ENCODE measurements at places on chromosomes 5 and 9.
A peak's percentile ranks its signal among the peaks of the same experiment; 100 is the strongest.

DNA sequence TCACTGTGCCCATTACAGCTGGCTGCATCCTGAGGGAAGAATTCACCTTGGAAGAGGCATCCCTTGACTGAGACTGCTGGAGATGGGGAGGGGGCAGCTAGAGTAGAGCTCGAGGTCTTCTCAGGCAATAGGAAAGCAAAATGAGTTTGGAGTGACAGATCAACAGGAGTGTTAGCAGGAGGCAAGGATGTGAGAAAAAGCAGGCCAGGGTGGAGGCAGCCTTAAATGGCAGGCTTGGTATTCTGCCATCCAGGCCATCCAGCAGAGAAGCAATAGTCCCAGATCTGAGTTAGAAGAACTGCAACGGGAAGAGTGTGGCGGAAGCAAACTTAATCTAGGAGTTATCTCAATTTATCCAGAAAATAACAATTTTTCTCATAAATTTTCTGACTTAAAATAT, 6.1 kb downstream of the ADAMTS12 start:
- no peak for DNase-seq

GRCh38 chr5:125042261-125042890, 295.9 kb upstream of the ZNF608 start:
- DNase-seq = no peak

DNA sequence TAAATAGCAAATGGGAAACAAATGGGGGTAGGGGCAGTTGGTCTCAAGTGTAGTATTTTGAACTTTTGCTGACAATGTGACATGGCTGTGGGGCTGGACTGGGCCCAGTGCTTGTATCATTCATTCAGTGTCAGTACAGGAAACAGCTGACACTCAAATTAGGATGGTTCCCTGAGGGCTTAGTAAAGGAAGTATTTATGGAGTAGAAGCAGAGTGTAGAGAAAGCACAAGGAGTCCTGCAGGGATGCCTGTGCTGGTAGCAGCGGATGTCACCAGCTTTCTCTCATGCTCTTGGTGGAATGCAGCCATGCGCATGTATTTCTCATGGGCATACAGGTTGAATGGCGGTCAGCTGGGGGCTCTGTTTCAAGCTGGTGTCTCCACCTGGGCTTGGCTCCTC, 72.9 kb upstream of the SLC44A1 start:
- no peak for DNase-seq

GRCh38 chr5:61018062-61018461, 73.1 kb downstream of the NDUFAF2 start:
- DNase-seq = no peak

- no peak for DNase-seq
Observed at GRCh38 chr9:125906144-125906543, 159.0 kb downstream of the PBX3 start.

- DNase-seq = no peak
Observed at GRCh38 chr5:30112867-30113266, 1080.6 kb upstream of the CDH6 start.

- no peak for DNase-seq
Observed at GRCh38 chr9:136365775-136366222, 2.3 kb upstream of the DNLZ start.

GRCh38 chr9:78267889-78268288, 29.0 kb upstream of the PSAT1 start:
- DNase-seq = no peak

DNA sequence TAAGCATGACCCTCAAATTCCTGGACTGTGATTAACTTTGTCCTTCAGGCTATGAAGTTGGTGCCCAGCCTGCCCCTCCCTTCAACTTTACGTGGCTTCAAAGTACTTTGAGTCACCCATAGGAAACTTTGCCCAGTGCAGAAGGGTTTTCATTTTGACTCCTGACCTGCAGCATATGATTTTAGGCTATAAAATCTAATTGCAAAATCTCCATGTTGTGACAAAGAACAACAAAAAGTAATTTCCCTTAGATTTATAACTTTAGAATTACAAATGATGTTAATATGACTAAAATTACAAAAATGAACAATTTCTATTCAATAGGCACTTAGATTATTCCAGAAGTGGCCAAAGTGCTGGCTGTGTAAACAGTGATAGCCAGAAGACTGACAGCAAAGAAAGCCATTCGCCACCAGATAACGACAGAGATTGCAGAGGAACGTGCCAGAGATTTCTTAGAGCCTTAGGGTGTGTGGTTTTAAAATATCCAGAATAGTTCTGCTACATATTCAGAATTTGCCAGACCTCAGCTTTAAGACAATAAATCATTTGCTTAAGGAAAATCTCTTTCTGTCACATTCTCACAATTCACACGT, 197.4 kb downstream of the SEMA5A start:
- DNase-seq = no peak

GRCh38 chr5:65854925-65855324, 71.5 kb upstream of the ERBIN start:
- no peak for DNase-seq

- no peak for DNase-seq
Observed at GRCh38 chr9:94822273-94822672, 95.8 kb downstream of the AOPEP start.

- no peak for DNase-seq
Observed at GRCh38 chr5:88671505-88672499, 211.2 kb downstream of the MEF2C start.

DNA sequence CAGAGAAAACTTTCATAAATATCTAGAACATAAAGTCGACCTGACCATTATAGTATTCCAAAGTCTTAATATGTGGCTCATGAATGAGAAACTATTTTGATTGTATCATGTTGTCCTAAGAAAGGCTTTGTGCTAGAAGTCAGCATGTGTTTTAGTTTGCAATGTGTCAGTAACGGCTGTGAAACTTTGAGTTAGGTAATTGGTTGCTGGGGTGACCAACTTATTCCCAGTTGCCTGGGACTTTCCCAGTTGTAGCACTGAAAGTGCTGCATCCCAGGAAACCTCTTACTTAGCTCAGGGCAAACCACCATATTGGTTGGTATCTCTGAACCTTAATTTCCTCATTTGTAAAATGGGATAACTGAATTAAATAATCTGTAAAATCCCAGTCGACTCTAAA, 114.6 kb upstream of the SLC12A2 start:
- DNase-seq = no peak

DNA sequence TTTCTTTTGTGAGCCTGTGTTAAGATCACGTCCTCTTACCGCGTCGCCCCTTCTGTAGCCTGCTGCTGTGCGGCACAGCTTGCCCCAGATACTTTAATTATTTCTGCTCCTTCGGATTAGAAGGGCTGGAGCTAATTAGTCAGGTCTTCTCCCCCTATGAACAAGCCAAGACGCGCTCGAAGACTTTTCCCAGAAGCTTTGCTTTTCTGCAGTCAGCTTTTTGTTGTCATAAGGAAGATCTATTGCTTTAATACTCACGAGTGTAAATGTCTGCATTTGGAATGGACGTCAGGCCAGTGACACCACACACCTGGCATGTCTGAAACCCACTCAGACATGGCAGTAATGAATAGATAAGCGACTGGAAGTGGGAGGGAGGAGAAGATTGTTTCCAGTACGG, 37.0 kb downstream of the PRUNE2 start:
- DNase-seq = no peak

- no peak for DNase-seq
Observed at GRCh38 chr9:37284636-37285035, 137.9 kb upstream of the GRHPR start.

GRCh38 chr5:17398866-17399835, 98.9 kb upstream of the TAF11L2 start:
- DNase-seq = no peak

- no peak for DNase-seq
Observed at GRCh38 chr5:154516475-154516874, 38.4 kb upstream of the HAND1 start.

DNA sequence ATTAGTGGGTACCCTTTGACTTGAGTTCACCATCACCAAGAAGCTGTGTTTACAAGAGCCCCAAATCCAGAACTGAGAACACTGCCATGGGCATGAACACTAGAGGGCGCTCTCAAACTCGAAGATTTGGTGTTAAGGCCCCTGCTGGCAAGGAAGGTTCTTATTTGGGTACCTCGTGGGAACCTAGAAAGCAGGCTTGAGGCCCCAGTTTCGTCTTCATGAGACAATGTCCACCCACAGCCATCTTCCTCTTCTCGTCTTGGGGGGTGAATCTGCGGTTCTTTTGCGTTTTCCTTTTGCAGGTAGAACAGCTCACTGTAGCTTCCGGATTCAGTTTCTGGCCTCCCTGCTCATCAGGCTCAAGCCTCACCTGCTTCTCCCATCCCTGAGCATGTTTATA, 184.0 kb downstream of the SEMA5A start:
- DNase-seq = peak; percentile 52

- DNase-seq = no peak
Observed at GRCh38 chr9:90023861-90024260, 419.0 kb downstream of the GADD45G start.

- DNase-seq = no peak
Observed at GRCh38 chr5:14063138-14063537, 80.0 kb upstream of the TRIO start.

GRCh38 chr5:68380078-68380477, 164.5 kb downstream of the PIK3R1 start:
- DNase-seq = no peak

DNA sequence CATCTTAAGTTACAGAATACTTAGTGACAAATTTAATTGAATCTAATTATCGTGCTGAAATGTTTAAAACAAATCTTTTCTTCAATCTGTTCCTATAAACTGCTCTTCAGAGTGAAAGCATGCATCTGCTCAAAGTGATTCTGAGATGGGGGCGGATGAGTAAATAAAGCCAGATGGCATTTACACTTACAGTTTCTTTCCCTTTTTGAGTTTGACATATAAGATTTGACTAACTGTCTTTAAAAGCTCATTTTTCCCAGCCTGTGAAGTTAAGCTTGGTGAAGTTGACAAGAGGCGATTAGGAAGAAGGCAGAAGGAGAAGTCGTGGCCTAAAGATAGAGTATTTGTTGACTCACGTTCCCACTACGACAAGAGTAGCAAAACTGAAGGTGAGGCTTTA, 137.4 kb downstream of the LPAR1 start:
- DNase-seq = no peak

DNA sequence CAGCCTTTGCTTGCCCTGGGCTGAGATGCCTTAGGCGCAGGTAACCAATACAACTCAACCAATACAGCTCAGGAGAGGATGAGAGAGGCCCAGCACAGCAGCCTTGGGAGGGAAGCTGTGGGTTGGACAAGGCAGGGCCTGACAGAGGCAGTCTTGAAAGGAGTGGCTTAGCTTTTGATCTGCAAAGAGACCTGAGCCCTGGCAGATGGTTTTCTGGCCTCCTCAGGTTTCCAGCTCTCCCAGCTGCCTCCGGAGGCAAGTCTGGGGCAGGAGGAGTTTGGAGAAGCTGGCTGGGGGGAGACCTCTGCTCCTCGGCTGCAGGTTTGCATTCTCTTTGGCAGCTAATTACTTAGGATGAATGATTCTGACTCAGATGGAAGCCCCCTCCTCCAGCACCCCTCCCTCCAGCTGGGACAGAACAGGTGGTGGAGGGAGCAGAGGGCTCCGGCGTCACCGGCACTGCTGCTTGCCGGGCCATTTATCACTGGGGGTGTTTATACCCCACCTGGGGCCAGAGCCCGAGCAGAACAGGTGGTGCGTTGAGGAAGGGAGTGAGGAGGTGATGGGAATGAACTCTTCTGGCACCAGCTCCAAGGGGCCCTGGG, 50.8 kb downstream of the TSPAN17 start:
- DNase-seq = no peak

- DNase-seq = peak; percentile 68
Observed at GRCh38 chr5:127564002-127564769, 46.7 kb downstream of the PRRC1 start.

DNA sequence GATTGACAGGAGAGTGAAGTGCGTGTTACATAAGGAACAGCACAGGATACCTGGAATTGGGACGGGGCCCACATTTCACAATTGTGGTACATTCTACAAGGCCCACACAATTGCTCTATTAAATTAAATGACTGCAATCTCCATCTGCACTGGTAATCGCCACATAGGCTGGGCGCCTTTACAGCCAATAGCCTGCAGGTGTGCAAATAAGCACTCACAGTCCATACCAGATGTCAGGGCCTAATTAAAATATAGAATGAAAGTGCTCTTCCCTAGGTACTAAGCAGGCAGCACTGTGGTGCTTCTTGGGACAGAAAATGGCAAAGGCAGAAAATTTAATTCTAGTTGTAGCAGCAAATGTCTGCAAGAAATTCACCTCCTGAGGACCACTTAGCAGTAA, 82.7 kb downstream of the ATP10B start:
- DNase-seq = no peak
